Stimulated activated CD4-positive, alpha-beta T cell treated with anti-CD3 and anti-CD28 coated beads, TNF-alpha, amount 100 ng/mL, for 4 hours (primary cell): ENCODE measurements at places on chromosomes 1 and 21.

GRCh38 chr1:208950206-208950605 lies 633.3 kb upstream of the CAMK1G start:
- no peak for DNase-seq

DNA sequence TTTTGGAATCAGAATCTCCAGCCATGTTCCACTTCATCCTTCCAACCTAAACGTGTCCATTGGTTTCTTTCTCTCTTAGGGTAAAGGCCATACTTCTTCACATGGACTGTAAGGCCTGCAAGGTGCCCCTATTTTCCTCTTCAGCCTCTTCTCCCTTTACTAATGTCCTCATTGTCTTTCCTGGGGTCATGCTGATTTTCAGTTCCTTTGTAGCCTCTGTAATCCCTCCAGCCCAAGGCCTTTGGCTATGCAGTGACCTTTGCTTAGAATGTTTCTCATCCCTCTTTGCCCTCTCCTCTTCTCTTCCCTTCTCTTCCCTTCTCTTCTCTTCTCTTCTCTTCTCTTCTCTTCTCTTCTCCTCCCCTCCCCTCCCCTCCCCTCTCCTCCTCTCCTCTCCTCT lies 112.5 kb downstream of the SPATA46 start:
- DNase-seq = no peak

- no peak for DNase-seq
Observed at GRCh38 chr1:6491081-6491449, 402 bp downstream of the PLEKHG5 start.

DNA sequence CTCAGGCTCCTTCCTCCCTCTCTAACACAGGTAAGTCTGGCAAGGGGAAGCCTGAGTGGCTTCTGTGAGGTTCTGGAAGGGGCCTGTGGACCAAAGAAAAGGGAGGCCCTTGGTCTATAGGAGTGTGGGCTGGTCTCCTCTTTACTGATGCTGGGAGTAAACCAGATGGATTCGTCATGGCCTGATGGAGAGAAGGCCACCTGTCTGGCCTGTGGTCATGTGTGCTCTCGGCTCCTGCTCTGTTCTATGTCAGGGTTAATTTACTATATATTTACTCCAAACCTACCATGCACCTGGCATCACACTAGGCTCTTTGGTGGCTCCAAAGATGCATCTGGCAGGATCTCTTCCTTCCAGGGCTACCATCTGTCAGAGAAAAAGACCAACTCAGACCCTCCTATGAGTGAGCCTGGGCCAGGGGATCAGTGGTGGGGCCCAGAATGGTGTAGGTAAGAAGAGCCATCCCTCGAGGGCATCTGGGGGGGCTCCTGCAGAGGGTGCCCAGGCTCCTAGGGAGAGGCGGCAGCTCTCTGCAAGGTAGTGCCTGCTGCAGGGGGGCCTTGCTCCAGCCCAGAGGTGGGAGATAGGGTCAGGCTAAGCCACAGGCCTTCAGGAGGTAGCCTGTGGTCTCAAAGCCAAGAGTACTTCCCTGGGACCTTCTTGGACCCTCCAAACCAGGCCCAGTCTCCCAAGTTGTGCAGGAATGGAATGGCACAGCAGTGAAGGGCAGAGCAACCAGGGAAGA lies 68.2 kb upstream of the SELENON start:
- no peak for DNase-seq

DNA sequence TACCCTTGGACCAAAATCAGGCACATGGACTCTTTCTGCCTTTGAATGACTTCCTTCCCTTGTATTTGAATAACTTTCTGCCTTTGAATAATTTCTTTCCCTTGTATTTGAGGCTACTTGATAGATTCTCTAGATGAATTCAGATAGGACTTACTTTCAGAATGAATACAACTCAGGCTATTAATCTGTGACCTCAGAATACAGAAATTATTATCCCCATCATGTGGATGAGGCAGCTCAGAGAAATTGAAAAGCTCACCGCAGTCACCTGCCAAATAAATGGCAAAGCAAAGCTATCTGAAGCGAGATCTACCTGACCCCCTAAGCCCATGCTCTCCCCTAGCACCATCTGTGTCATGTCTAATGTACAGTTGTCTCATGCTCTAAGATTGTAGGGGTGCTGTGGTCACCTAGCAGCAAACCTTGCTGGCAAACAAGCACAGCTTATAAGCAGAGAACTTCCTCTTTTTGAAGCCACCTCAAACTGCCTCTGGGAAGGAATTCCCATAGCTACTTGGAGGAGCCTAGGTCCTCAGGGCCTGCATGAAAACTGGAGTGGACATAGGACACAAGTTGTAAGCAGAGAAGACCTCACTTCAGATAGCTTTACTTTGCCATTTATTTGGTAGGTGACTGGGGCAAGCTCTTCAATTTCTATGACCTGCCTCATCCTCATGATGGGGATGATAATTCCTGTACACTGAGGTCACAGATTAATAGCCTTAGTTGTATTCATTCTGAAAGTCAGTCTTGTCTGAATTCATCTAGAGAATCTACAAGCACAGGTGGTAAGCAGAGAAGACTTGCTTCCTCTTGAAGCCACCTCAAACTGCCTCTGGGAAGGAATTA lies 66.1 kb downstream of the FASLG start:
- no peak for DNase-seq

- DNase-seq = no peak
Observed at GRCh38 chr1:156062189-156062588, 1.2 kb downstream of the RAB25 start.

GRCh38 chr1:94954263-94955220 lies 27.6 kb upstream of the CNN3 start:
- no peak for DNase-seq

- DNase-seq = peak; percentile 35
Observed at GRCh38 chr1:65069011-65069565, 78.9 kb upstream of the AK4 start.

- no peak for DNase-seq
Observed at GRCh38 chr1:225253784-225254183, 174.1 kb downstream of the LBR start.

DNA sequence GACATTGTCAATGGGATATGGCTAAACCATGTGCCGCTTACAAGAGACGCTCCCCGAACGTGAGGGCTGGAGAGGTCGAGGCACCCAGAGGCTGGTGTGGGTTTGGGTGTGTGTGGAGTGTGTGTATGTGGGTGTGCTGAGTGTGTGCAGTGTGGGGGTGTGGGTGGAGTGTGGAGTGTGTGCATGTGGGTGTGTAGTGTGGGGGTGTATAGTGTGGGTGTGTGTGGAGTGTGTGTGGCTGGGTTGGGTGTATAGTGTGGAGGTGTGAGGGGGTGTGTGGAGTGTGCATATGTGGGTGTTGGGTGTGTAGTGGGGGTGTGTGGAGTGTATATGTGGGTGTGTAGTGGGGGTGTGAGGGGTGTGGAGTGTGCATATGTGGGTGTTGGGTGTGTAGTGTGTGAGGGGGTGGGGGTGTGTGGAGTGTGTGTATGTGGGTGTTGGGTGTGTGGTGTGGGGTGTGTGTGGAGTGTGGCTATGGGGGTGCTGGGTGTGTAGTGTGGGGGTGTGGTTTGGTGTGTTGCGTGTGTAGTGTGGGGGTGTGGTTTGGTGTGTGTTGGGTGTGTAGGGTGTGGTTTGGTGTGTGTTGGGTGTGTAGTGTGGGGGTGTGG lies 42.2 kb downstream of the SLC19A1 start:
- no peak for DNase-seq

GRCh38 chr1:115476616-115477015 lies 138.6 kb upstream of the NGF start:
- no peak for DNase-seq

GRCh38 chr1:19596065-19596713 lies 47.9 kb upstream of the NBL1 start:
- no peak for DNase-seq

GRCh38 chr1:21925334-21925940 lies 11.7 kb downstream of the HSPG2 start:
- no peak for DNase-seq

DNA sequence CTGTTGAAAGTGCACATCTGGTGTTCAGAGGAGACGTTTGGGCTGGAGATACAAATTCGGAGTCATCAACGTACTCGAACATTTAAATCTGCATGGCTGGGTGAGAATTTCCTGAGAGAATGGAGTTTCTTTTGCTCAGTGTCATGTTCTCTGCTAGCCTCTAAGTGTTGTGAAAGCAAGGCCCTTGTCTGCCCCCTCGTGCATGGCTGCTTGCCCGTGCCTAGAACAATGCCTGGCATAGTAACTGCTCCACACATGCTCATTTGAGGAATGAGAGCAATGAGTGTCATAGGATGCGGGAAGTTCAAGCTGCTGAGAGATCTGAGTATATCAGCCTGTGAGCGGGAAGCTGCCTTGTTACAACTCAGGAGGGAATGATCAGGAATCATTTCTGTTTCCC lies 171.1 kb upstream of the CSF3R start:
- no peak for DNase-seq

GRCh38 chr1:107213225-107213624 lies 72.4 kb downstream of the NTNG1 start:
- no peak for DNase-seq

- no peak for DNase-seq
Observed at GRCh38 chr1:12553963-12554362, 64.0 kb downstream of the DHRS3 start.

DNA sequence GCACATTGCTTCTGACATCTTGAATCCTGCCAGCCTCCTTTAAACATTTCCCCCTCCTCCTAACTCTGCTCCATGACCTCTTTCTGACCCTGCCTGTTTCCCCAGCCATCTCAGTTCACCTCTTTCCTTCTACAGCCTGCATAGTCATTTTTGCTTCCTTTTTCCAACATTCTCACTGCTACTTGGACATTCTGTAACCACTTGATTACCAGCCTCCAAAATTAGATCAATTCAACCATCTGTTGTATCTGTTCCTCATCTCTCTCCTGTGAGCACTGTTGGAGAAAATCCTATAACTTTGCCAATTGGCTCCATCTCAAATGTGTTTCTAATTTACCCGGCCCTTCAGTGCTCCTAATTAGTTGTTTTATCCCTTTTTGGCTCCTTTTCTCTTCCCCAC lies 27.5 kb upstream of the GPR88 start:
- DNase-seq = no peak

- no peak for DNase-seq
Observed at GRCh38 chr21:45015469-45015860, 58.9 kb upstream of the ADARB1 start.

GRCh38 chr1:22878626-22879025 lies 94.0 kb downstream of the LACTBL1 start:
- no peak for DNase-seq

GRCh38 chr1:155141749-155142148 lies 1.4 kb upstream of the DPM3 start:
- DNase-seq = no peak

DNA sequence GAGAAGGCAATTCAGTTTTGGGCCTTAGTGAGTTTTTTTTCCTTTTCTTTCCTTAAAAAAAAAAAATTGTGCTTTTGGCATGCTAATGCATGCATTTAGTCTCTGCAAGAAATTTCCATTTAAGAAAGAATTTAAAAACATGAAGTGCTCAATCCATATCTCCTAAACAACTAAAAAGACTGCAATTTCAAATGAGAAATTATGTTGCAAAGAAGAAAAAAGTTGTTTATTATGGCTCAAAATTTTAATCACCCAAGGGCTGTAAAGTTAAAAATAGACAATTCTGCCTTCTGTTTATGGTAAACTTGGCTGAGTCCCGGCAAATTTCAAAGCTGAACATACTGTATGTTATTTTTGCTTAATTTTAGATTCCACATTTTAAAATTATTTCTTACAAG lies 59.7 kb downstream of the NFIA start:
- no peak for DNase-seq

DNA sequence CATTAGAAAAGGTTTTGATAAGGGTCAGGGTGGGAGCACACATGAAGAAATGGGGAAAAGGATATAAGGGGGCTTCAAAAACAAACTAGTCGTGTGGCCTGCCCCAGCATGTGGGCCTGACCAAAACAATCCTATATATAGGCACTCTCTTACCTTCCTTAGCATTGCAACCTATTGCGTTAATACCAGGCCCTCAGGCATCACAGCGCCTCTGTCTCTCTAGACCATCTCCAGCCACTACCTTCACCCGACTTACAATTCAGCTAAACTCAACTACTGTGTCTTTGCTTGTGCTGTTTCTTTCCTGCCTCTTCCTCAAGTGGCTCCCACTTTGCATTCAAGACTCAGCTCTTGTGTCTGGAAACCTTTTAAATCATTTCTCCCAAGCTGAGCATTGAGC lies 47.0 kb upstream of the GJA5 start:
- no peak for DNase-seq

- no peak for DNase-seq
Observed at GRCh38 chr1:211267204-211267857, 8.2 kb downstream of the RCOR3 start.

DNA sequence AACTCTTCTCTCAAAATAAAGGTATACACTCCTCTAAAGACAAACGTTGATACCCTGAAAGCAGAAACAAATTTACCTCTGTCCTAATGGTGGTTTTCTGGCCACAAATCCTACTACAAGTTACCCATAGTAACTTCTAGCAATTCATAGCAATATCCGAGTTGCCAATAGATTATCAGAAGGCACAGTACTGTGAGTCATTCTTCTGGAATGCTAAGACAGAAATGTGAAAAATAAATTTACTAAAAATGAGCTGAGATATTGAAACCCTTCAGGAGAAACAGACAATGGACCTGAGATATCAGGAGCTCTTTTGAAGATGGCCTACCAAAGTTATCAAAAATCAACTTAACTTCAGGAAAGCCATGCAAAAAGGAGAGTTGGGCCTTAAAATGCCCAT lies 715.0 kb upstream of the ADAMTS5 start:
- no peak for DNase-seq

GRCh38 chr1:58551186-58552140 lies 4.9 kb upstream of the OMA1 start:
- DNase-seq = no peak

- DNase-seq = no peak
Observed at GRCh38 chr1:48181669-48182367, 40.7 kb upstream of the SLC5A9 start.

DNA sequence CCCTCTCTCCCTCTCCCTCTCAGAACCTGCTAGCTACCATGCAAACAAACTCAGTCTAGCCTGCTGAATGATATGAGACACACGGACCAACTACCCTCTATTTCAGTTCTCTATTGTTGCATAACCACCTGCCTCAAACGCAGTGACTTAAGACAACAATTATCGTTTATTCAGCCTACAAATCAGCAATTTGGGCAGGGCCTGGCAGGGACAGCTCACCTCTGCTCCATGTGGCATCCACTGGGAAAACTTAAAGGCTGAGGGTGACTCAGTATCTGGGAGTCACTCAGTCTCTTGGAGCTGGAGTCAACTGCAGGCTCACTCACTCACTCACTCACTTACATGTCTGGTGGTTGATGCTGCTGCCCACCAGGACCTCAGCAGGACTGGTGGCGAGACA lies 121.3 kb downstream of the SEC16B start:
- DNase-seq = no peak

DNA sequence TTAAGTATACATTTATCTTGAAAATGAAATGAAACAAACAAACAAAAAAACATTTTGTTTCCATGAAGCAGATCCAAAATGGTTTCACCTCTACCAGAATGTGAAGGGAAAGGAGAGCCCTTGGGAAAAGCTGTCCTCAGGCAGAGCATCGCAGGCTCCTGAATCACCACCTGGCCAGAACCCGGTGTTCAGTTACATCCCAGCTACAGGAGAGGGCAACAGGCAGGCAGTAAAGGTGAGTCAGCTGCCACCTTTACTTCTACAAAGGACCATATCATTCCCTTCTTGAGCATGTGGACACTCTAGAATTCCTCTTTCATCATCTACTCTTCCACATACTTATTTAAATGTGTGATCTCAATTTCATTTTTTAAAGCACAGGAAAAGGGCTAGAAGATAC lies 151.2 kb downstream of the PIGK start:
- no peak for DNase-seq
